ENCODE measurements at places on chromosomes 12 and 14.

GRCh38 chr12:92612611-92613010 is 90.2 kb upstream of the PLEKHG7 start:
- no peak for DNase-seq

DNA sequence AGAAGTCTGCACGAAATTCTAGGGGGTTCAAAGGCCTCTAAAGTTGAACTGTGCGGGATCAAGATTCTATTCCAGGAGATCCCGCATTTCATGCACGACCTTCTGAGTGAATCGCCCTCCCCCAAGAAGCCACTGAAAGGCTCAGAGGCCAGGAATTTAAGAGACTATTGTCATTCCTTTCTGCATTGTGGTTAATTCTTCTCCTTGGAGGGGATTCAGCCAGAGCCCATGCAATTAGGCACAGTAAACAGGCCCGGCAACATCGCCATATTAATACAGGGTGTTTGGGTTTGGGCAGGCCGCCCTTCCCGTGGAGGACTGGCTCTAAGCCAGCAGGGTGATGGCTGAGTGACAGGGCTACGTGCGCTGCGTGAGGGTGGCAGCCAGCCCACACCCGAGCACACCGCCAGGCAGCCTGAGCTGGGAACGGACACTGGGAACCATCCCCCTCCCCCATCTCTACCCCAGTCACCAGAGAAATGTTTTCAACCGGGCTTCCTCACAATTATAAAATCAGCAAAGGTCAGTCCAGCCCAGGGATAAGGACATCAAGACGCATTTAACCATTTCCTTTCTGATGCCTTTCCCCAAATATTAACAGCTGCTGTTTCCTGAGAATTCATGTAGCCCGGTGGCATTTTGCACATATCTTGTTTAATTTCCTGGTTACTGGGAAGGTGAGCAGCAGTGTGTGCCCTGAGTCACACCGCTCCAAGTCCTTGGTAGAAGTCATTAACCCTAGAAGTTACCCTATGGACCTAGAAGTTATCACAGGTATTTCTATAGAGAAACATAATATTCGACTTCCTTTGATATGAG is 12.5 kb downstream of the EGLN3 start:
- no peak for DNase-seq

GRCh38 chr14:89158701-89159100 is 258.3 kb downstream of the FOXN3 start:
- no peak for DNase-seq

DNA sequence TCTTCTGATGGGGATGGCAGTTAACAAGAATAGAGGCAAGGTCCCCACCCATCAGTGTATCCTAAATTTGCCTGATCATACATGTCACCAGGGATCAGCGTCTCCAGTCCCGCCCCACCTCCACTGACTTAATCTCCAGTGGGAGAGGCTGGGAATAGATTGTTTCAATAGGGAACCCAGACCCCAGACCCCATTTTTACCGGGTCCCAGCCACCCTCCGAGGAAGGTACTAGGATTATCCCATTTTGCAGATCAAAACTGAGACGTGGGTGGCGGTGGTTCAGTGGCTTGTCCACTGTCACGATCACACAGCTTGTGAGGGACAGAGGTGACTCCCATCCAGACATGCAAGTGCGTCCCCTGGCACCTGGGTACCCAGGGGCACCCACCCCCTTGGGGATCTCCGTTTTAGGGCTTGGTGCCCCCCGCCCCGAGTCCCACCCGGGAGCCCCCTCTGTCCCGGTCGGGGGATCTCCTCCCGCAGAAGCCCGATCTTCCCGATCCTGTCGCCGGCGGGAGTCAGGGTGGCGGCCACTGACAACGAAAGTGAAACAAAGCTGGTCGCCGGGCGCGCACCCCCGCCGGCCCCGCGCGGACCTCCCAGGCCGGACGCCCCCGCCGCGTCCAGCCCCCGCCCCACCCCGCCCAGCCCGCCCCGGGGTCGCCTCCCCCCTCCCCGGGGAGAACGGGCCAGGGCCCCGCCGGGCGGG is 523 bp downstream of the WSB2 start:
- DNase-seq, result no peak

DNA sequence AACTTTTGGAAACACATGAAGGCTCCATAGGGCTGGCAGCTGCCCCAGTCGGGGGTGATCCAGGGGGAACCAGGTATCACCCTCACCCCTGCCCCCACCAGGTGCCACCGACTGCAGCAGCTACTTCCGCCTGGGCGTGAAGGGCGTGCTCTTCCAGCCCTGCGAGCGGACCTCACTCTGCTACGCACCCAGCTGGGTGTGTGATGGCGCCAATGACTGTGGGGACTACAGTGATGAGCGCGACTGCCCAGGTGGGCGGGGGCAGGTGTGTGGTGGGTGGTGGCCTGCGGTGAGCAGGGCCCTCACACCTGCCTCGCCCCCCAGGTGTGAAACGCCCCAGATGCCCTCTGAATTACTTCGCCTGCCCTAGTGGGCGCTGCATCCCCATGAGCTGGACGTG is 22.3 kb upstream of the NXPH4 start:
- no peak for DNase-seq

- DNase-seq, result peak; percentile 20
Observed at GRCh38 chr12:26195250-26195640, at the start of gene SSPN. SSPN (plus strand) TSS chr12:26195573; CDS start chr12:26195673, 100 bp downstream.

- DNase-seq, result no peak
Observed at GRCh38 chr14:68374682-68375081, 418.2 kb downstream of the ZFP36L1 start.

DNA sequence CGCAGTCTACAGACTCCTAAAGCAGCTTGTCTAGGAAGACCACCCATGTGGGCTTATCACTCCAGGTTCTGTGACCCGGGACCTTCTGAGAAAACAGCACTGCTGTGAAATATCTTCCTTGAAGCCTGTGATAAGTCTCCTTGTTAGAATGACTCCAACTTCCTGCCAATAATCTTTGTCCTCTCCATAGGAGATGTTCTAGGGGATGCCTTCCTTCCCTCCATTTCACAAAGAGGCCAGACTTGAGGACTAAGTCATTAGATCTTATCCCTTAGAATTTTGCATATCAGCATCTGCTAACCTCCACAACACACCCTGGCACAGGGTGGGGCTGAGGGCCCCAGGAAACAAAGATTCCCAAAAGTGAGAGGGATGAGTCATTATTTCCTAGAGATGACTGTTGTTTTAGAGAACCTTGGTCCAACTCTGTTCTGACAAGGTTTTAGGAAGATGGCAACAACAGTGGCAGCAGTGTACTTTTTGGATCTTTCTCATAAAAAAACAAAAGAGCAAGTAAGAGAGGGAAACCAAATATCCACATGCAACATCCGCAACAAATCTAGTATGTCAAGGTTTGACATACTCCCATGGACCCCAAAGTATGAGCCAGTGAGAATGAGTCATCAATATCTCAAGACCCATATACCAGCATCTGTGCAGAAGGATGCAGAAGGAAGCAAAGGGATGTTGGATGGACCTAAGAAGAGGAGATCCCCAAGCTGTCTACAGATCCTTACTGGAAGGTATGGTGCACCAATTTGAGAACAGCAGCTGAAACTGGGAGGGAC is 6.0 kb downstream of the LTB4R start:
- DNase-seq, result no peak

DNA sequence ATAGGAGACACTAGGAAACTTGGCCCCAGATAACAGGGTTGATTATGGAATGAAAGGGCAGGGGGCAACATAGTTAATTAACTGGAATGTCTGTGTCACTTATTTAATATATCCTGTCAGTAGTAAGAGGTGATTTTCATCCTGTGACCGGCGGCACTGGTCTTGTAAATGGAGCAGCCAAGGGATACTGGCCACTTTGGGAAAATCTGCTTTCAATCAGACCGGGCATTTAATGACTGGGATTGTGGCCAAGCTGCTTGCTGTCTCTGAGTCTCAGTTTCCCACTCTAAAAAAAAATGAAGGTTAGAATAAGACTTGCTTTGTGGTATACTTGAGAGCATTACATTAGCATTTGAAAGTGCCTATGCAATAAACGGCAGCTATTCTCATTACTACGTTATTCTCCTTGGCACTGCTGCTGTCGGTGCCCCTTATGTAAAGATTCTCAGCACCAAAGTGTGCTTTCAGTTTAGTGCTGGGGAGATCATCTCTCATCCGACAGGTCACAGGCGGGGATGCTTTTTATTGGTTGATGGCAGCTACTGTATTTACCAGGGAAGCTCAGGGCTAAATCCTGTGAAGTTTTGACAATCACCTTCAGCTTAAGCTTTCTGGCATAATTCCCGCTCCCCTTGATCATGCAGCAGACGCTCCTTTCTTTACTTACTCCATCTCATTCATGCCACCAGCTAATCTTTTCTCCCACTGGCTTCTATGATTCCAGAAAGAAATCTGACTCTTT is 162.1 kb downstream of the ESRRB start:
- DNase-seq, result no peak

DNA sequence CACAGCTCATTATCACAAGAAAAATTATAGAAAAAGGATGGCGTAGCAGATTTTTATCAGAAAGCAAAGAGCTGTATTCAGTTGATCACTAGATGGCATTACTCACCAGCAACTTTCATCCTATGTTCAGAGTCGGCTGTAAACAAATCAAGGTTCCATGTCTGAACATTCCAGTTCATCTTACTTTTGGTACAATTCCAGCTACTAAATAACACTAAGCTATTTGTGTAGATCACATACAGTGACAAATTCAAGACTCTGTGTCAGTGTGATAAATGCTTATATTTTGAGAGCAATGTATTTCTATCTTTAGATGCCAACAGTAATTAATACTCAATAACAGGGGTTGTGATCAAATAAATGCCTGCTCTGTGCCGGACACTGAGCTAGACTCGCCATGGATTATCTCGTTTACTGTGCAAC is 30.1 kb downstream of the NRDE2 start:
- peak; percentile 45 for DNase-seq

- DNase-seq, result no peak
Observed at GRCh38 chr12:52969828-52970569, 21.1 kb downstream of the KRT18 start.

DNA sequence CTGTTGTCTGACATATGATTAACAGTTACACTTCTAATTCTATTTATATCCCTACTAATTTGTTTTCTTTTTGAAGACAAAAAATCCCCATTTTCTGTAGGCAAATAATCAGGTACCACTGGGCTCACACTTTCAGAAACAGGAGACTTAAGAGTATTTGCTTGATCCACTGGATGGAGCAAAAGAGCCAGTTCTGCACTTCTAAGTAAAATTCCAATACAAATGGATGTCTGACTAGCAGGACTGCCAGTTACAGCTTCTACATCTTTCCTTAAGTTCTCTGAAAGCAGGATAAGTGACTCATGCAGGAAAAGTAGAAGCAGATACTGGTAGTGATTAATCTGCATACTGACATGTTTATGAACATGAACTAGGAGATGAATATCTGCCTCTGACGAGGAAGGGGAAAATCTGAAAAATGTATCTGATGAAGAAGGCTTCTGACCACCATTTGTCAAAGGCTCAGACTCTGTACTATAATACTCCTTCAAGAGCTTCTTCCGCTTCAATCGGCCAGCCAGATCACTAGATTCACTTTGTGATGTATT is 73.8 kb upstream of the ANKS1B start:
- peak; percentile 74 for DNase-seq

DNA sequence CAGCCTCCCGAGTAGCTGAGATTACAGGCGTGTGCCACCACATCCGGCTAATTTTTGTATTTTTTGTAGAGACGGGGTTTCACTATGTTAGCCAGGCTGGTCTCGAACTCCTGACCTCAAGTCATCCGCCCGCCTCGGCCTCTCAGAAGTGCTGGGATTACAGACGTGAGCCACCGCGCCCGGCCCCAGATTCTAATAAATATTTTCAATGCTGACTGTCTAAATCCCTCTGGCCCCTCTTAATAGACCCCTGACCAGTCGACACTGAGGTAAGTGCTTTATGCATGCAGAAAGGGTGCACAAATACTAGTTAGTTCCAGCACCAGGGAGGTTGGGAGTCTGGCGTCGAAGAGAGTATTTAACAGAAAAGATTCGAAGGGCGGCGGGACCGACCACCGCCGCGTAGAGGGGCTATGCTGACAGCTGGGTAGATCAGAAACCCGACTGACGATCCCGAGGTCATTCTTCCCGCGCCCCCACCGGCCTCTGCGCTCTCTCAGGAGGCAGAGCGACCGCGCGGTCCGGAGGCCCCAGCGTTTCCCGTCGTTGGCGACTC is 1.1 kb upstream of the SPATS2 start:
- no peak for DNase-seq

DNA sequence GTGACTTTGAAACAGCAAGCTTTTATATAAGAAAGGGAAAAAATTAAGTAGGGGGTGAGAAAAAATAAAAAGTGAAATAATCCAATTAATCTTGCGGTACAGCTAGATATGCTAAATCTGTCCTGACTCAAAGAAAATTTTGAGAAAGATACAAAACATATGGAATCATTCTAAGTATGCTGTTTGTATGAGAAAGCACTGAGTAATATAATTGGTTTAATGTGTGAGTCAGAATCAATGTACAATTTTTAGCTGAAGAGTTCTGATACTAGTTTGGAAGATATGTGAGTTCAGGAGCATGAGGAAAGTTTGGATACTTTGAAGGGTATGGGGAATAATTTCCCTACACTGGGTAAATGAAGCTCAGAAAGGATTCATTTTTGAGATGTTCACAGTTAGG is 190.9 kb upstream of the RASSF8 start:
- no peak for DNase-seq

- DNase-seq, result no peak
Observed at GRCh38 chr14:92549859-92550230, 36.3 kb downstream of the RIN3 start.

DNA sequence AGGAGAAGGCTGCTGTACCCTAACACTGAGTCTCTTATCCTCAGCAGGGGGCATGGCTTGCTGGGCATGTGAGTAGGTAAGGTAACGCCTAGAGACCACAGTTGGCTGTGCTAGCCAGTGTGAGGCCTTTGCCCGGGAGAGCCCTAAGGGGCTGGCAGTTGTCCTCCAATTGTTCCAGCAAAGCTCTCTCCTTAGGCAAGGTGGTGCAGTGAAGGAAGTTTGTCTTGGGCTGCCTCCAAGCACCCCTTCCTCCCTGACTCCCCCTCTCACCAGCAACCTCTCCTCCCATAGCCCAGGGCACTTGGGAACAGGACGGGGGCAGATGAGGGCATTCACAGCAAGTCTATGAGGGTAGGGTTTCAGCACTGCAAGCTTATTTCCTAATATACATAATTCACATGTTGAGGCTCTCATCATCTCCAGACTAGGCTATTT is 23.0 kb downstream of the LACRT start:
- DNase-seq, result no peak

- peak; percentile 99 for DNase-seq
Observed at GRCh38 chr12:6532051-6532926, 2.0 kb upstream of the GAPDH start.

DNA sequence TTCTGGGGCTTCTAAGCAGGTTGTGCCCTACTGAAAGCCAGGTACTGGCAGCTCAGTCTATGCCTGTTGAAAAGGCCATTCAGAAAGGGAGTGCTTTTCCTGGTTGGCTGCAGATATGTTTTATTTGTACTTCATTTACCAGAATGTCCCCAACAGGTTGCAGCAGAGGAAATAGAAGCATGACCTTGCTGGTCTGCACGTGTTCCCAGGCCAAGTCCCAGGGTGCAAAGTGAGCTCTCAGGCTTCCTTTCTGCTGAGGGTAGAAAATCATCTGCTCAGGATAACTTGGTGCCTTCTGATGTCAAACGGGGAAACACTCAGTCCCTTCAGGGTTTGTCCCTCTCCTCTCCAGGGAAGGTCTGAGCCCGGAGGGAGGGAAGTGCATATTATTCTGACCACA is 356.4 kb downstream of the BCL11B start:
- no peak for DNase-seq

Measured in brain microvascular endothelial cell (primary cell).